ENCODE measurements at places on chromosomes 12 and 14. TPM values are rescaled to one million over a fixed set of nuclear protein-coding genes. Genes with fewer than 3 reads are reported as not detected.

- DNase-seq, result no peak
These were observed 44.3 kb upstream of the TRIM9 start for GRCh38 chr14:51139121-51139681.

- no peak for DNase-seq
These were observed 13.9 kb upstream of the HOXC13 start for GRCh38 chr12:53924521-53925405.

The P2RX2 gene
- total RNA-seq, result 0.27 TPM

- DNase-seq, result no peak
These were observed 11.6 kb downstream of the RFX4 start for GRCh38 chr12:106594447-106594846.

The MIP gene
- not detected for total RNA-seq

- DNase-seq, result peak; percentile 93
These were observed at the start of gene ACRBP for GRCh38 chr12:6647083-6647604. Gene ACRBP (minus strand): TSS chr12:6647432. CDS start chr12:6647366, 66 bp downstream.

- peak; percentile 73 for DNase-seq
These were observed 58.2 kb downstream of the DICER1 start for GRCh38 chr14:95098984-95099599.

DNA sequence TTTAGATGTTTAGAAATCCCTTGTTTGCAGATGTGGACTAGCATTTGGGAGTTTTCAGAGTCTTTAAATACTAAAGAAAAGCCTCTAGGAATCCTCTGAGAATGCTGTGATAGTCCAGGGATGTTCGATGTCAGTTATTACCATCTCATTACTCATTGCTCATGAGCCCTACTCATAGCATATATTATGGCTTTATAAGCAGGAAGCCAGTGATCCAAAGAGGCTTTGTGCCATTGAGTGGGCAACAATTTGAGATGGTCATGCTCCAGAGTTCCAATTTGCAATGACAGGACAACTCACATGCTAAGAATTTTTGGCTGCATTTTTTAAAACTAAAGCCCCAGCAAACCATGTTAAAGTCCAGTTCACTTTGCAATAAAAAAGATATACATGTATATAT lies 163.0 kb downstream of the OTOGL start:
- DNase-seq, result no peak

The AMIGO2 gene
- total RNA-seq, result 72.1 TPM

DNA sequence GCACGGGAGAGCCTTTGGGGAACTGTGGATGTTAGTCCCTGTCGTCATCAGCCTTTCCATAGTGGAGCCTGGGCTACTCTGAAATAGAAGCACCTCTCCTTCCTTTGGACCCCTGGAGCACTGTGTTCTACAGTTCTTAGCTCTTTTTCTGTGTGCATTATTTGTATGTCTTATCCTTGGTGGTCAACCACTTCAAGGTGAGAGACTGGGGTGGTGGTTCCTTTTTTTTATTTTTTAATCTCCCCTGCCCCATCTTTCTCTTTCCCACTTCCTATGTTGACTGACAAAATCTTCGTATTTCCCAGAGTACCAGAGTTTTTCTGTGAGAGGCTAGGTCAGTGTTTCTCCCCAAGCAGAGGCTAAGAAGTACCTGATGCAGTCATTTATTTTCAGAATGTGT lies 111.7 kb downstream of the CRADD start:
- DNase-seq, result no peak

The NANOG gene
- total RNA-seq, result 0.57 TPM

GRCh38 chr12:114444422-114445279 lies 38.7 kb upstream of the TBX5 start:
- DNase-seq, result no peak

The CLEC4D gene
- total RNA-seq, result 1.4 TPM

DNA sequence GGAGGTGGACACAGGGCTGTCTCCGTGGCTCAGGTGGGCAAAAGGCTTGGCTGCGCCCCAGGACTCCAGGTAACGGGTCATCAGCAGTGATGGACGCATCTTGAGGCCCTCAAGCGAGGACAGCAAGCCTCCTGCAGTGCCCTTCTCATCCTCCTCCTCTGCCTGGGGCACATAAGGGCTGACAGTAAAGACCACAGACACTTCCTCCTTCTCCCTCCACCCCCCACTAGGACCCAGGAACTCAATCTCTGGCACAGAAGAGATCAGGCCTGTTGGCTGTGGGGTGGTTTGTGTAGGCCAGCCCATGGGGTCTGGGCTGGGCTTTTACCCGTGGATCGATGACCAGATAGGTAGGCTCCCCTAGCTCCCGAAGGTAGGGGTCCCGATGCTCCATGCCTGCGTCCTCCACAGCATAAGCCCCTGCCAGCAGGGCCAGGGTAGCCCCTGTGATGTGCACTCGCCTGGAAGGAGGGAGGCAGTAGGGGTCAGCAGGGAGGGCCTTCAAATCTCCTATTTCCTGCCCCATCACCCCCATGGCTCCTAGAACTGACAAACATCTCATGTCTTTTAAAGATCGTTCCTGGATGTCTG lies 5.7 kb downstream of the ADCY4 start:
- DNase-seq, result no peak

DNA sequence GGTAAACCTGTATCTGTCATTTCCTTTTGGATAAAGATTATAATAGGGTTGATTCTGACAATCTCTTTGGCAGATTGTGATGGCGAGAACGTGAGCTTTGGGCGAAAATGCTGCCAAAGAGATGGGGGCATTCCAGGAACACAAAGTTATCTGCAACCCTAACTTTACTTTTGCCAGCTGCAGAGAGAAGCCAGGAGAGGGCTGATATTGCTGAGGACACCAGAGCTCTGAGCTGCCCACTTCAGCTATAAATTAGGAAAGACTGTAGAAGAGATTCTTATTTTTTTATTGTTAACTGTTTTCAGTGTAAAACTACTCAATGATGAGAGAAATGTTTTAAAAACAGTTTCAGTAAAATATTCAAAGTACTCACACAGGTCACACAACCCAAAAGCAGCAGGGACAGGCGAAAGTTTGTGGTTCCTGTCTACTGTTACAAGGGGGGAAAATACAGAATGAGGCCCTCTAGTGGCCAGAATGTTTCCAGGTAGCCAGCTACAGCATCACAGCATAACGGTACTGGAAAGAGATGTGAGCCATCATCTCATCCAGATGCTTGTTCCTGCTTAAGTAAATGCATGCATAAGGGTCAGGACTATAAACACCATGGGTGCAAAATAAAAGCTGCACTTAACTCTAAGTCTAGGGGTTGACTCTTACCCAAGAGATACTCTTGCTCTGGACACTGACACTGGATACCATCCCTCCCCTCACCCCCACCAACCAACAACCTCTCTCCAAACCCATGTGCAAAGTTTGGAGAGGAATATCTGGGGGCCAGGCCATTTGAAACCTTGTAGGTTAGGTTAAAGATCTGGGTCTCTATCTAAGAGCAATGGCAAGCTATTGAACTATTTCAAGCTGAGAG lies 498.4 kb downstream of the RMST start:
- DNase-seq, result no peak

DNA sequence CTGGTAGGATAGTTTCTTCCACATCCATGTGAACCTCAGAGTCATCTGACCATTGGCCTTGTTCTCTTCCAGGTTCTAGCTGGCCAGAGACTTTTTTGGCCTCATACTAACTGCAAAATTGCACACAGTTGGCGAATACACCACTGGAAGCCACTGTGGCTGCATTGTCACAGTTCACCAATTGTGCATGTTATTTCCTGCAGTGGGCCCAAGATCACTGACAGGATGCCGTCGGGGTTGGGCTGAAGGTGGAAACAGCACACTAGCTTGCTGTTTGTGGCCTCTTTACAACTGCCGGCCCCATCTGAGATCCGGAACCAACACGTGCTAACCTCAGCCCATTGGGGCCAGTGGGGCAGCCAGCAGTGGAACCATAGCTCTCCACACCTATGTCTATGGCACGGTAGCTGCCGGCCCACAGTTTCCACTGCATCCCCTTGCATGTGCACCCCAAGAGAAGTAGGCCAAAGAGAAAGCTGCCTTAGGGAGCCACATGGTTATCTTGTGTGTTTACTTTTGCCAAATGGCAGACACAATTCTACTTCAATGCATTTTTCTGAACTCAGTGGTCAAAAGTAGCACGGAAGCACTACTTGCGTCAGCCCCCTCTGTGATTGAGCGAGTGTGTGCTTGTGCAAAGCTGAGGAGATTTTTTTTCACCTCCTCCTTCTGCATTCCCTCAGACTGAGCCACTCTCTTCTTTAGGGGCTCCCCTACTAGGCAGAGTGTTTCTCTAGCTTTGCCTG lies 464.0 kb downstream of the RAD51B start:
- DNase-seq, result no peak

DNA sequence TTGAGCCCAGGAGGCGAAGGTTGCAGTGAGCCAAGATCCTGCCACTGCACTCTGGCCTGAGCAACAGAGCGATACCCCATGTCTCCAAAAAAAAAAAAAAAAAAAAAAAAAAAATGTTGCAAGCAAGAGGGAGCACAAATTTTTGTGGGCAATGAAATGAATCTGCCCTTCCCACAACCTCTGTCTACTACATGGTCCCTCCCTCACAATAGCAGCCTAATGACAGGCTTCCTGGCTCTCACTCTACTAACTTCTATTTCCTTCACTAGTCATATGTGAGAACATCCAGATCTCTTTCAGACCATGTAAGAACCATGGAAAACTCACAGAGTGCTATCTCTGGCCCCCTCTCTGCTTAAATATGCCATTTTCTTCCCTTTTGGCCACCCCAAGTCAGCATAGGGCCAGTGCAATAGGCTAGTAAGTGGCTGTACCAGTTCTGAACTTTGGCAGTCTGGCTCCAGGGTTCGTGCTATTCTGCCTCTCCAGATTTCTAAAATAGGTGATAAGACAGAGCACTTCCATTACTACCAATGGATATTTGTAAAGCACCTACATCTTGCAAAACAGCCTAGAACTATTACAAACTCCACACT lies 7.1 kb downstream of the OSBPL8 start:
- DNase-seq, result no peak

The WNT5B gene
- 11.2 TPM for total RNA-seq

The EIF2S3B gene
- 0.69 TPM for total RNA-seq

The VPS37B gene
- total RNA-seq, result 36.4 TPM

DNA sequence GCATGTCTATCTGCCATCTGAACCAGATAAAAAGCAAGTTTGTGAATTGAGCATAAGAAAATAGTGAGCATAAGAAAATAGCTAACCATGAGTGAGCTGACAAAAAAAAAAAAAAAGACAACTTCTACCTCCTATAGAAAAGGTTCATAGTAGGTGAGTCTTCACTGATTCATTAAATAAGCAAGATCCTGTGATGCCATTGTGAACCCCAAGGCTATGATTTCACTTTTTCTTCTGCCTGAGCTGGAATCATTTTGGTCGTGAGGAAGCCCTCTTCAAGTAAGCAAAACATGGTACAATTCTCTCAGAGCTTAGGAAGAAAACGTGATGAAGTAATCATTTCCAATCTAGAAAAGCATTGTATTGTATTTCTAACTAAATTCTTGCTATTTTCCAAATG lies 1.2 kb downstream of the PIK3C2G start:
- DNase-seq, result no peak

- no peak for DNase-seq
These were observed 91.1 kb upstream of the FUT8 start for GRCh38 chr14:65321370-65321875.

The CD27 gene
- 1.2 TPM for total RNA-seq

DNA sequence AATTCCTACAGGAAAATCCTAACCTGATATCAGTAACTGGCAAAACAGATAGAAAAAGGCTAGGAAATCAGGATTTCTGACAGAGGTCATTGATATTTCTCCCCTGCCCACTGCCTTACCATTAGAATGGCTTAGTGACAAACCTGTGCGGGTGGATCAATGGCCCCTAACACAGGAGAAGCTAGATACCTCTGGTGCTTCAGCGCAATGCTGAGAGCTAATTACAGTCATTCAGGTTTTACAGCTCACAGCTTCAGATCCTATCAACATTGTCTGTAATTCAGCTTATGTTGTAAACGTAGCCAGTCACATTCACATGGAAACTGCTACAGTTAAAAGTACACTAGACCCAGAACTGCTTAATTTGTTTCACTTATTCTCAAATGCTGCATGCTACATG lies 17.4 kb upstream of the SLC10A1 start:
- no peak for DNase-seq

DNA sequence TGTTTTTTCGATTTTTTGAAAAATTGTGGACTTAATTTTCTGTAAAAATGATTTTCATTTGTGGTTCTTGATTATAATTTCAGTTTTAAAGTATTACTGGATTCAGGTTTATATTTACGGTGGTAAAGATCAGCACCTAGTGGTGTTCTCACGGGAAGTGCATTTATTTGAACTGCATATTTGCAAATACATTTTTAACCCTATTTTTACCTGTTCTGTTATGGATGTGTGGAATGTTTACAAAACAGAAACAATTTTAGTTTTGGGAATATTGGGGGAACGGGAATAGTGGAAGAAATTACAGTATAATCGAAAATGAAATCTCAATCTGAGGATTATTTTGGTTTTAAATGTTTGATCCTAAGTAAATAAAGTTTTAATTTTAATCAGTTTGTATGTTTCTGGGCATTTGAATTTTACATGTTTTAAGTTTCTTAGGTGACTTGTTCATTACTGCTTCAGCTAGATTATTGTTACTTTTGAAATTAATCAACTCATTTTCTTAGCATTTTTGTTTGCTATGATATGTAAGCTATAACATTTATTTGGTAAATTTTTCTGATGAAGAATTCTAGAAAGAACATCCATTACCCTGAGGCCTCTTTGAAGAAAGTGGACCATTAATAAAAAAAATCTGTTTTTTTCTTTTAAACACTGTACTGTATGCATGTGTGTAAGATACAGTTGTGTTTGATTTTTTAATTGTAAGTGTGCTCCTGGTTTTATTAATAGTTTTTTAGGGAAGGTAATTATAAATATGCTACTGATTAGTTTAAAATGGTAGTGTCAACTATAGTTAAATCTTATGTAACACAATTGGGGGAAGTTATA lies 942 bp downstream of the ATF7IP start:
- no peak for DNase-seq

DNA sequence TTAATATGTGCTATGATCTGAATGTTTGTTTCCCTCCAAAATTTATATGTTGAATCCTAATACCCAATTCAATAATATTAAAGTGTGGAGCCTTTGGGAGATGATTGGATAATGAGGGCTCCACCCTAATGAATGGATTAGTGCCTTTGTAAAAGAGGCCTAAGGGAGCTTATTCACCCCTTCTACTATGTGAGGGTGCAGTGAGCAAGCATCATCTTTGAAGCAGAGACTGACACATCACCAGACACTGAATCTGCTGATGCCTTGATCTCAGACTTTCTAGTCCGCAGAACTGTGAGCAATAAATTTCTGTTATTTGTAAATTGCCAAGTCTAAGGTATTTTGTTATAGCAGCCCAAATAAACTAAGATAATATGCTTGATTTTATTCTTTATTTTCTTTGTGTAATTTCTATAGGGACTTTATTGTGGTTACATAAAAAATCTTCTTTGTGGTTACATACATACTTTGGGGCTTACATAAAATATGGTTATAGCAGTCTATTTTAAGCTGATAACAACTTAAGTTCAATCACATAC lies 131.1 kb upstream of the SLC38A2 start:
- DNase-seq, result no peak

DNA sequence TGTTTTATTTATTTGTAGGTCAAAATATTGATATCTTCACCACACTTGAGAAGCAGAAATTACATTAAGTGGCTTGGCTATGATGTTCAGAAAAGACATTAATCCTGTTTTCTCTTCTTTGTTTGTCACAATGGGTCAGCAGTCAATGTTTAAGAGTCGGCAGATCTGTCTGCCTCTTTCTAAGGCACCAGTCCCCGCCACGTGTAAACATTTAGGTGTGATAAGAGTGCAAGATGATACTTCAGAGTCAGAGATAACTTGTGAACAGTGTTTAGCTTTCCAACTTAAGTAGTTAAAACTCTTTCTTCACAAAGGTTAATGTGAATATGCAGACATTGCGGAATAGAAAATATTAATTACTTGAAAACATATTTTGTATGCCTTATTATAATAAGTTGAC lies 160.9 kb downstream of the OTOGL start:
- no peak for DNase-seq

- DNase-seq, result no peak
These were observed 52.3 kb upstream of the CCND2 start for GRCh38 chr12:4221258-4221620.

Data from aorta (tissue), 5 donors.